ENCODE measurements at places on chromosomes 2 and 18.

GRCh38 chr2:146457221-146457620 is 1387.6 kb upstream of the ACVR2A start:
- no peak for DNase-seq

GRCh38 chr2:221649051-221649775 is 77.1 kb upstream of the EPHA4 start:
- DNase-seq: no peak

- no peak for DNase-seq
Measured at GRCh38 chr2:234802071-234802844, 149.6 kb upstream of the SH3BP4 start.

DNA sequence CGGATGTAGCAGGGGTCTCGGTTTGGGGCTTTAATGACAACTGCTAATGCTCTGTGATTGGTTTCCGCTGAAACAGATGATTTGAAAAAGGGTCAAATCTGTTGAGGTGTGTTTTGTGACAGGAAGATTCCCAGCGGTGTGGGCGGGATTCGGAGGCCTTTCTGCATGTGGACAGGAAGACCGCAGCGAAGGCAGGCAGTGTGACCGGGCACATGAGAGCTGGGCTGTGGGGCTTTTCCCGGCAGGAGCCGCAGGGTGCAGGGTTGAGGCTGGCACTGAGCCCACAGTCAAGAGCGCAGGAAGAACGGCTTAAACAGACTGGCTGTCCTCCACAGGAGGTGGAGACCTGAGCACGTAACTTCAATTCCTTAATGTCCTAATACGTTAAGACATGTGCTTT is 180.0 kb upstream of the TPO start:
- no peak for DNase-seq

GRCh38 chr18:51666763-51667191 is 469.3 kb upstream of the MEX3C start:
- DNase-seq: no peak

Measured in stimulated activated CD4-positive, alpha-beta T cell treated with anti-CD3 and anti-CD28 coated beads, TNF-alpha, amount 100 ng/mL, for 24 hours (primary cell).